ENCODE measurements at places on chromosomes 2 and 18.

GRCh38 chr18:1995041-1995612, 576.2 kb downstream of the METTL4 start:
- DNase-seq, result no peak

- DNase-seq, result no peak
These were observed 125.5 kb downstream of the GLI2 start for GRCh38 chr2:120861191-120861575.

DNA sequence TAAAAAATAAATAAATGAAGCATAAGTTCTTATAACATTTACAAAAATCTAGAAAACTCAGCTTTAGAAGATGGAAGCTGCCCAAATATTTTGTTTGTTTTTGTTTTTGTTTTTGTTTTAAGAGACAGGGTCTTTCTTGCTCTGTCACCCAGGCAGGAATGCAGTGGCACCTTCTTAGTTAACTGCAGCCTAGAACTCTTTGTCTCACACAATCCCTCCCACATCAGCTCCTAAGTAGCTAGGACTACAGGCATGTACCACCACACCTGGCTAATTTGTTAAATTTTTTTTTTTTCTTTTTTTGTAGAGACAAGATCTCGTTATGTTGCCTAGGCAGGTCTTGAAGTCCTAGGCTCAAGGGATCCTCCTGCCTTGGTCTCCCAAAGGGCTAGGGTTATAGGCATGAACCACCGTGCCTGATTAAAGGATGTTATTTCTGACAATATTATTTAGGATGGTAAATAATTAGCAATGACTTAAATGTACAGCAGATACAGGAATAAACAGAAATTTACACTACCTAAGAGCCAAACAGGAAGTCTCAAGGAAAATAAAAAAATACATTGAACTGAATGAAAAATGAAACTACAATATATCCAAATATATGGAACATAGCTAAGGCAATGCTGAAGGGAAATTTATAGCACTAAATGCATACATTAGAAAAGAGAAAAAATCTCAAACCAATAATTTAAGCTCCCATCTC, 17.2 kb downstream of the SESTD1 start:
- DNase-seq, result no peak

GRCh38 chr2:9074930-9075329, 71.4 kb upstream of the MBOAT2 start:
- no peak for DNase-seq

- DNase-seq, result no peak
These were observed 249.9 kb downstream of the CALCRL start for GRCh38 chr2:187198136-187198535.

GRCh38 chr2:56522605-56523089, 338.9 kb downstream of the CCDC85A start:
- no peak for DNase-seq

GRCh38 chr2:142944264-142944663, 66.8 kb downstream of the KYNU start:
- DNase-seq, result no peak

DNA sequence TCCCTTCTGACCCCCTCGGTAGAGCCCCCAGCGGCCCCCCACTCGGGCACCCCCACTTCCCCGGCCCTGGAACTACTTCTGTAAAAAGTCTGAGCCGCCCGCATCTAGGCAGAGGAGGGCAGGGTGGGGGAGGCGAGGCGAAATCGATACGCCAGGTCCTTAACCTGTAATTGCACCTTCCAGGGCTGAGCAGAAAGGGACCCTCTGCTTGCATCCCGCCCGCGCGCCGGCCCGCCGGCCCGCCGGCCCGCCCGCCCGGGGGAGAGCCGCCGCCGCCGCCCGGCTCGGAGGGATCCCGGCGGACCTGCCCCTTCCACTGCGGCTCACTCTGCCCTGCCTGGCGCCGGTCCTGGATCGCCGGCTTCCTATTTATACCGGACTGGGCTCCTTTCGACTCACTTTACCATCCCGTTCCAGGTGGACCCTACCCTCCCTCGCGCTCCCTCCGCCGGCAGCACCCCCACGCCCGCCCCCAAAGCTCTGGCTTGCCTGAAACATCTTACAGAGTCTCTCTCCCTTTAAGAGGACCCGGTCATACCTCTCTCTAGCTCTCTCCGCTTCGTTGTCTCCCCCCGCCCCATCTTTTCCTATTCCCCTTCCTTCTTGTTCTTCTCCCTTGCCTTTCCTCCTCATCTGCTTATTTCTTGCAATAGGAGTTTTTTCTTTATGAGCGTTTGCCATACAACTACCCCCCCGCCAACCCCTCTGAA, 797 bp downstream of the KLHL14 start:
- DNase-seq, result no peak

- no peak for DNase-seq
These were observed 767 bp downstream of the RHOB start for GRCh38 chr2:20447437-20448245.

Measured in stimulated activated CD4-positive, alpha-beta T cell treated with anti-CD3 and anti-CD28 coated beads, Interleukin-1b, Interleukin-23, amount 100 ng/mL, for 24 hours (primary cell).